ENCODE measurements at places on chromosomes 13 and 19. TPM values are rescaled to one million over a fixed set of nuclear protein-coding genes. Genes with fewer than 3 reads are reported as not detected.

The FOXA3 gene
- total RNA-seq = not detected

The MEIS3 gene
- 56.1 TPM for total RNA-seq

The SEMA6B gene
- not detected for total RNA-seq

The HSPB6 gene
- 14.1 TPM for total RNA-seq

The ZMYM5 gene
- 7.3 TPM for total RNA-seq

The ARID3A gene
- total RNA-seq = 8.5 TPM

GRCh38 chr19:14004619-14005348 lies 1.3 kb downstream of the RFX1 start:
- peak; percentile 63 for DNase-seq

GRCh38 chr19:29259153-29259552 lies 46.2 kb upstream of the UQCRFS1 start:
- no peak for DNase-seq

DNA sequence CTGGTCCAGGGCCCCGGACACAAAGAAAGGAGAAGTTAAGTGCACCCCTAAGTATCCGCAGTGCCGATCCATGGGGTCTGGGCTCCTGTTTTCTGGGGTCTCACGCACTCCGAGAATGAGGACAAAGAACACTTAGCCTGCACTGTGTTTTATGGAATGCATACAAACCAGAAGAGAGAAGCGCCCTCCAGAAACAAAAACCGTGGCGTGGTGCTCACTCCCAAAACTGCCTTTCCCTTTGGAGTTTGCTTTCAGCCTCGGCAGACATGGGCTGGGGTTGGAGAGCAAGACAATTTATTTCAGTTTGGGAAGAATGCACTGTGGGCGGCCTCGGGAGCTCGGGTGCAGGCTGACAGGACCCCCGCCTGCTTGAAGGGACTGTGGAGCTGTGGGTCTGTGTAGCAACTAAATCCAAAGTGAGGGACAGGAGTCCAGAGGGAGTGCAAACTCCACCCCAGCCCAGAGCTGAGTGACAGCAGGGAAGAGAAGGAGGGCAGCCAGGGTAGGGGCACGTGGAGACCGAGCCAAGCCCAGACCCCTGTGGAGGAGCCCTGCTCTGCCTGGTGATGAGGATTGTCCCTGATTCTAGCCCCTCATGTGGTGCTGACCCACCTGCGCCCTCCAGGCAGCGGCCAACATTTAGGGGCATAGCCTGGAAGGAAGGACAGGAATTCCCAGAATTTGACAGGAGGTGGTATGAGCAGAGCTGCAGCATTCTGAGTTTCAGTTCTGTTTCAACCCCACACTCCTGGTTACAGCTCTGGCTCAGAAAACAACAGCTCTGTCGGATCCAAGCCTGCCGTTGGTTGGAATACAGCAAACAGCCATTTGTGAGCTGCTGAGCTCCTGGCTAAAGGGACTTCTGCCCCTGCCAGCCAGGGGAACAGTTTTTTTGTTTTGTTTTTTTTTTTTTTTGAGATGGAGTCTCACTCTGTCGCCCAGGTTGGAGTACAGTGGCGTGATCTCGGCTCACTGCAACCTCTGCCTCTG lies 37.8 kb upstream of the POP4 start:
- no peak for DNase-seq

GRCh38 chr13:28297341-28297740 lies 159.0 kb downstream of the PAN3 start:
- no peak for DNase-seq

DNA sequence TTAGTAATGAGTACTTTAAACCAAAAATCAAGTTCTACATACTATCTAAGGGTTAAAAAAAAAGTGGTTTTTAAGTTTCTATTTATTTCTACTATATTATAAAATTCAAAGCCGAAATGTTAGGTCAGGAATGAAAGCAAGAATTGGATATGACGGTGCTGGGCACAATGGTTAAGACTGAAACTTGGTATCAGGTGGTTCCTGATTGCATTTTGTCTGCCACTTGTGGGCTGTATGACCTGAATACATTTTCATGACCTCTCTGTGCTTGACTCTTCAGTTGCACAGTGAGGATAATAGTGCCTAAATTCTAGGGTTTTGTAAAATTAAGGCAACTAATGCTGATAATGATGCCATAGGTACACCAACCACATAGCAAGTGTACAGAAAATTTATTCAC lies 22.3 kb upstream of the ZNF675 start:
- no peak for DNase-seq

GRCh38 chr13:113906571-113906970 lies 42.7 kb upstream of the GAS6 start:
- DNase-seq = peak; percentile 21

- DNase-seq = no peak
These were observed 266.3 kb downstream of the DNAJC15 start for GRCh38 chr13:43289470-43290255.

GRCh38 chr13:113474179-113474578 lies 16.3 kb downstream of the DCUN1D2 start:
- peak; percentile 23 for DNase-seq

GRCh38 chr19:41203371-41203770 lies 10.4 kb downstream of the CYP2S1 start:
- DNase-seq = no peak
